ENCODE measurements at places on chromosomes 5 and 9.

DNA sequence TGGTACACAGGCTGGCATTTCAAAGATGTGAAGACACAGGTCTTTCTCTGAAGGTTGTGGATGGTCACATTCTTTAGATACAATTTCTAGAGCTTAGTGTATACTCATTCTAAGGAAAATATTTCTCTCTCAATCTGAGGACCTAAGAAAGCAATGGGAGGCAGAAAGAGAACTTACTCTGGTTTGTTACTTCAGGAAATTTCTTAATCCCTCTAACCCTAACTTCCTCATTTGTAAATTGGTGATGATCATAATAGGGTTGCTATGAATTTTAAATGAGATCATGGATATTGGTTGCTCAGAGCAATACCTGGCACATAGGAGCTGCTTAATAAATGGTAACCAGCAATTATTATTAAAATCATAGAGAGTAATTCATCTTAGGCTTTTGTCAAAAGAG is 22.1 kb downstream of the FAM170A start:
- DNase-seq, result no peak

- no peak for DNase-seq
These were observed at the start of gene CRB2 for GRCh38 chr9:123355761-123356431. CRB2 (plus strand) TSS chr9:123356197; CDS start chr9:123356261, 64 bp downstream.

DNA sequence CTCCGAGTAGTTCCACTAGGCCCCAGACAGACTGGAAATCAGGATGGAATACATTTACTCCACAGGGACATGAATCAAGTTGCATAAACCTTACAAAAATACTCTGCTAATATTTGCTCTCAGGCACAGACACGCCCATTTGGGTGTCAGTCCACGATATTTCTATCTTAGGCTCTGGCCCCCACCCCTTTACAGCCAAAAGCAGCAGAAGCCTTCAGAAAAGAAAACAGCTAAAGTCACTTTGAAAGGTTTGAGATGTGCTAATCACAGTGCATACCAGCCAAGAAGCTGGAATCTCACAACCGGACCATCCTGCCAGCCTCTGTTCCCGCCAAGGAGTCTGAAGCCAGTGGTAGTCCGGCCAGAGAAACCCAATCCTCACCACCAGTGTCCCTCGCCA is 22.6 kb downstream of the PTPN3 start:
- no peak for DNase-seq

- no peak for DNase-seq
These were observed 33.5 kb upstream of the SPARC start for GRCh38 chr5:151720215-151720614.

DNA sequence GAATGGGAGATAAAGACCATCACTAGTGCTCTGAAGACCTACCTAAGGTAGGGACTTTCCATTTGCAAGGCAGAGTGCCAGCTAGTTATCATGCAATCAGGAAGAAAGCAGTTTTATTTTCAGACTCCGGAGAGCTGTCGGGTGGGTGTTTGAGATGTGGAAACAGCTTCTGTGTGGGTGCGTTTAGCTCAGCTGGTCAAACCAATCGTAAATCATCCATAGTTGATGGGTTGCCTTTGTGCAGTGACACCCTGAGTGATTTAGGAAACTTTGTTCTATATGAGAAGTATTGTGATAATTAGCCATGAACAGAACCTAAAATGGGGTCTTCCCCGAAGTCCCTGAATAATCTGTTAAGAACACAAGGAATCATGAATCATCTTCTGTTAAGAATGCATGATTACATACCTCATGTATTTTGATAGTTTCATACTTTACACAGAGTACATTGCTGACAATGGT is 284.3 kb downstream of the ARHGAP26 start:
- no peak for DNase-seq

GRCh38 chr9:130370226-130370625 is 74.5 kb upstream of the ASS1 start:
- no peak for DNase-seq

GRCh38 chr5:82822634-82822927 is 254.6 kb downstream of the TMEM167A start:
- no peak for DNase-seq

- no peak for DNase-seq
These were observed 18.5 kb upstream of the FKTN start for GRCh38 chr9:105539452-105539851.

DNA sequence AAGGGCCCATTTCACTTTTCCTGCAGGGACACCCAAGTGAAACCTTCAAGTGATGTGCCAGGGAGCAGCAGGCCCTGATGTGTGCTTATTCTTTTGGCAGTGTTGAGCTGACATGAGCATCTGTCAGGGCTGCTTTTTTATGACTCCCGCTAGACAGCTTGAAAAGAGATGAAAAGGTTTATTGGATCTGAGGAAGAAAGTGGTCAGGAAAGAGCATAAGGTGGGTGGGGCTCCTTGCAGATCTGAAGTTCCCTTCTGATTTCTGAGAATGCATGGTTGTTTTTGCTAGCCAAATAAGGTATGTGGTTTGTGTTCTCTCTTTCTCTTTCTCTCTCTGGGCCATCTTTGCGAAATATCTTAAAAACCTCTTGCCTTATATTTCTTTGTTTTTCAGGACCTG is 316.1 kb downstream of the DMRT2 start:
- DNase-seq, result no peak

DNA sequence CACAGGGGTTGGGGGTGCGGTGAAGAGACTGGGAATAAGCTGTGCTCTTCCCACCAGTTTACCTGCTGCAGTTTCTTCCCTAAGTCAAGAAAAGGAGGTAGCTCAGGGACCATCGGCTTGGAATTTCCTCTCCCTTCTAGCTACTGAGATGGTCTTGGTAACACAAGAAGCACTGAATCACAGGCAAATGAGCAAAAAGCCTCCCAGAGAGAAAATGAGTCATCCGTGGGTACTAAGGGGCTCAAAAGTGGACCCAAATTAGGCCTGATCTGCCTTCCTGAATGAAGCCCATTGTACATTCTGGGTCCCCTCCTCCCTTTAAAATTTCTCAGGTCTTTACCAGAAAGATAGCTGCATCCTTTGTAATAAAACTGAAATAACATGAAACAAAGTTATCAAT is 49.9 kb downstream of the PTPN3 start:
- no peak for DNase-seq

GRCh38 chr5:51227963-51228470 is 155.2 kb upstream of the ISL1 start:
- DNase-seq, result no peak

GRCh38 chr9:14909961-14910805 is at the start of gene FREM1:
FREM1 (minus strand) TSS chr9:14910428; CDS start chr9:14868977, 41,451 bp downstream.
- DNase-seq, result no peak

- DNase-seq, result no peak
These were observed 872 bp downstream of the ZNF618 start for GRCh38 chr9:113876993-113877368.

- no peak for DNase-seq
These were observed 25.8 kb downstream of the ECPAS start for GRCh38 chr9:111458139-111459009.

DNA sequence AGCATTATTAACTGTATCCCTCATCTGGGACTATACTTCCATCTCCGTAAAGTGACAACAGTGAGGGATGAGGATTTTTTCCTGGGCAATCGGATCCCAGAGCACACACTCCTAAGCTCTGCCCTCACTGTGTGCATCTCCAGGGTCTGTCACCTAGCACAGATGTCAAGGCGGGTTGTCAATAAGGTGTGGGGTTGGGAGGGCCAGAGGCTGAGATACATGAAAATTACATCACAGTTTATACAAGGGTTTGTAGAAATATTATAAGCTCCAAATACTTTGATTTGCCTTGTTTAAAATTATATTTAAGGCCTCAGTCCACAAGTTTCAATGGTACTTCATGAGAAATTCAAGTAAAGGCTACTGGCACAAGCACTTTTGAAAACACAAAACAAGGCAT is 4.5 kb downstream of the ADAMTS12 start:
- no peak for DNase-seq

- DNase-seq, result no peak
These were observed 1753.5 kb downstream of the EFNA5 start for GRCh38 chr5:105917189-105917588.

DNA sequence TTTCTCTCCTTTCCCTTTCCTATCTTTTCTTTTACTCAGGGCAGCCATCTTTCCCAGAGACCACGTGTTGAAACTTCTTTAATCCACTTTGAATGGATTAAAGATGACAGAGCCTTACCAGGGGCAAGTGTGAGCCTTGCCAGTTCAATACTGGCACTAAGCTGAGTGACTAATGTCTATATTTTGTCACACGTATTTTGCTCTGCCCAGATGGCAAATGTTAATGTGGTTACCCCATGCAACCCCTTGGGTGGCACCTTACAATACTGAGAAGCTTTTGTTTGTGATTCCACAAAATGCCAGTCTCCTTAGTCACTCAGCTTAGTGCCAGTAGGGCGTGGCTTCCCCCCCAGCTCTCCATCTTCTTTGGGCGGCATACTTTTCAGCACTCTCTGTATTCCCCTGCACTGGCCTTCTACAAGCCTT is 24.8 kb downstream of the ANXA1 start:
- peak; percentile 66 for DNase-seq

- no peak for DNase-seq
These were observed 55.3 kb downstream of the ZNF622 start for GRCh38 chr5:16410338-16410737.

GRCh38 chr5:171520300-171521174 is 101.1 kb downstream of the FGF18 start:
- peak; percentile 60 for DNase-seq

DNA sequence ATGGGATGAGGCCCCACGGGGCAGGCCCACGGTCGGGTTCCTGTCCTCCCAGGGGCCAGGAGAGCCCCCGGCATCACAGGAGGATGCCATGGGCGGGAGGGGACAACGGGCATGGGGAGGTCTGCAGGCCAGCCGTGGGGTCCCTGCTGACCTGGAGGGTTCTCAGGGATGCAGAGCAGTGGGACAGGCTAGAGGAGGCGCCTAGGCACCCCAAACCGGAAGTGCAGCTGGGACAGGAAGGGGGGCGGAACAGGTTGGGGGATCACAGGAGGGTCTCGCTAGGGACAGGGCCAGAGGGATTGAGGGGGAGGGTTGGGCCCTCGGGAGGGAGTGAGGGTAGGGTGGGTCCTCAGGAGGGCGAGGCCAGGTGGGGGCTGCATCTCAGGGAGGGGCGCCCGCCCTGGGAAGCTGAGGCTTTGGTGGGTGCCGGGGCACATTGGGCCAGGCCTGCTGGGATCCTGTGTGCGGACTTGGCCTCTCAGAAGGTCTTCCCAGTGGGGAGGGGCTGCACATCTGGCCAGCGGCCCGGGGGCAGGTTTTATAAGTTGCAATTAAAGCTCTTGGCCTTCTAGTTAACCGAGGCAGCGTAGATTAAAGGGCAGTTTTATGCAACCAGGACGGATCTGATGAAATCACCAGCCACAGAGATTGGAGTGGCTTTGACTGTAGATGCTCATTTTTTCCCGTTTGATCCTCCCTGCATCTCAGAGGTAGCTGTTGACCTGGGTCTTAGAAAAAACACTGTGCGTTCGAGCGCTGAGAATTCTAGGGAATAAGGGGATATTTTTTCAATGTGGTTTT is 20.1 kb downstream of the NKD2 start:
- no peak for DNase-seq
